Right ventricle myocardium inferior (tissue), 1 donor: ENCODE measurements at places on chromosomes 3 and 15. TPM values are rescaled to one million over a fixed set of nuclear protein-coding genes. Genes with fewer than 3 reads are reported as not detected.

ZNF860 gene
- total RNA-seq: 0.27 TPM

FAH gene
- total RNA-seq: 25.5 TPM

PLAAT1 gene
- 4.2 TPM for total RNA-seq

EXOG gene
- 26.0 TPM for total RNA-seq

ATP13A4 gene
- total RNA-seq: 0.38 TPM

NANOGP8 gene
- total RNA-seq: not detected

ROPN1 gene
- total RNA-seq: not detected

RBP2 gene
- total RNA-seq: not detected

DNA sequence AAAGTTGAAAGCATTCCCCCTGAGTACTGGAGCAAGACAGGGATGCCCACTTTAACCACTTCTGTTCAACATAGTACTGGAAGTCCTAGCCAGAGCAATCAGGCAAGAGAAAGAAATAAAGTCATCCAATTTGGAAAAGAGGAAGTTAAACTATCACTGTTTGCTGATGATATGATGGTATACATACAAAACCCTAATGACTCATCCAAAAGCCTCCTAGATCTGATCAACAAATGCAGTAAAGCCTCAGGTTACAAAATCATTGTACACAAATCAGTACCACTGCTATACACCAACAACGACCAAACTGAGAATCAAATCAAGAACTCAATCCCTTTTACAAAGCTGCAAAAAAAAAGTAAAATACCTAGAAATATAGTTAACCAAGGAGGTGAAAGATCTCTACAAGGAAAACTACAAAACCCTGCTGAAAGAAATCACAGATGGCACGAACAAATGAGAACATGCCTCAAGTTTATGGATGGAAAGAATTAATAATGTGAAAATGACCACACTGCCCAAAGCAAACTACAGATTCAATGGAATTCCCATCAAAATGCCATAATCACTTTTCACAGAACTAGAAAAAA, 40.3 kb downstream of the RPL39L start:
- no peak for DNase-seq

GRCh38 chr15:61227950-61228936, 859 bp downstream of the RORA start:
- peak; percentile 62 for DNase-seq

DNA sequence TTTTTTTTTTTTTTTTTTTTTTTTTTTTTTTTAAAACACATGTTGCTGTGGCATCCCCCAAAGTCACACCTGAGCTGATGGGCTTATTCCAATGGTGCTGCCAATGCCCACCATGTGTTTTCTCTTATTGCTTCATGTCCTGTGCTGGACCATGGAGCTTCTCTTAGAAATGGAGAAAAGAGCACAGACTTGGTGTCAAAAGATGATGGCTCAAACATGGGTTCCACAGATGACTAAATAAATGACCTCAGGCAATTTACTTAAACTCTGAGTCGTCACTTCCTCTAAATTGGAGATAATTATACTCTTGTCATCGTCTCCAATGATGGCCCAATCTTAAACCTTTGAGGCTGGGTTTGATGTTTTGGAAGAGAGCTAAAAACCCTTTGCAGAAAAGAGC, 28.1 kb downstream of the CHST2 start:
- DNase-seq: no peak

DNA sequence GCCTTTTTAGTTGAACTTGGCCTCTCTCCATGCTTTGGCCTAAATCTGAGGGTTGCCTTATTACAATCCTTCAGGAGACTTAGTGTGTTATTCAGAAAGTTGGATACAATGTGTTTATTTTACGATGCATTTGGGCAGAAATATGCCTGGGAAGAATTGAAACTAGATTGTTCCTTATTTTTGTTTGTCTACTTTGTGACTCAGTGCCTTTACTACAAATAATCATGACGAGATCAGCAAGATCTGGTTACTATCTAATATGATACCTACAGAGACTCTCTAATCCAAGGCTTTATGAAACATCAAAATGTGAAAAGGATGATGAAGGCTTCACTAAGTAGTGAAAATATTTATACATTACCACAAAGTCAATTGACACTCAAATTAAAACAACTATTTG, 82.2 kb downstream of the RBMS3 start:
- no peak for DNase-seq

DNA sequence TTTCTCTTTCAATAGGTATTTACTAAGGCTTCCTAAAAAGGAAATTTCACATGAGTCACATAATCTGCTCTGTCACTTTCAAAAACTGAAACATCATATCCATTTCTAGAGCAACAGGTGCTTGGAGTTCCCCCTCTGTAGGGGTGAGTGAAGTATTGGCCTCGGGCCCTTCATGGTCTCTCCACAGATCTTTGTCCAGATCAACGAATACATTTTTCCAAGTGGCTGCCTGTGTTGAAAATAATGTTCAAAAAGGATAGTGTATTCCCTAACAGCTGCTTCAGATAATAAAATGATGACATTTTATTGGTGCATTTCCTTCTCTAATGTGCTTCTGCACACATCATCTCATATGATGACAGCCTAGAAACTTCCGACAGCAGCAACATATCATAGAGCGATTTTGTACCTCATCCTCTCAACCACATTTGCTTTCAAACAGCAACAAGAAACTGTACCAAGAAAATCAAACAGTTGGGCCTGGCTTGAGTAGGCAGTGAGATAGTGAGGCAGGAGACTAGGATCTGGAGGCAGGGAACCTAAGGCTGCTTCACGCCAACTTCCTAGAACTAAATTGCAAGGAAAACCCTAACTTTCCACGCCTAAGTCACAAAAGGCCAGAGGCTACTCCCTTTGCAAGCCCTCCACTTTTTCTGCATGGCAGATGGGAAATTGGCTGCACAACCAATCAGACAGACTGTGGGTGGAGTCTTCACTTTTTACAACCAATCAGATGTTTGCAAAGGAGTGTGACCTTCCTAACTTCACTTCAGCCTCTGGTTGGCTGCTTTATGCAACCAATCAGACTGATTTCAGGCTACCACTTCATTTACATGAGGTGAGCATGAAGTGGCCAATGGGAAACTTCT, 340.2 kb downstream of the LRRC3B start:
- no peak for DNase-seq

DNA sequence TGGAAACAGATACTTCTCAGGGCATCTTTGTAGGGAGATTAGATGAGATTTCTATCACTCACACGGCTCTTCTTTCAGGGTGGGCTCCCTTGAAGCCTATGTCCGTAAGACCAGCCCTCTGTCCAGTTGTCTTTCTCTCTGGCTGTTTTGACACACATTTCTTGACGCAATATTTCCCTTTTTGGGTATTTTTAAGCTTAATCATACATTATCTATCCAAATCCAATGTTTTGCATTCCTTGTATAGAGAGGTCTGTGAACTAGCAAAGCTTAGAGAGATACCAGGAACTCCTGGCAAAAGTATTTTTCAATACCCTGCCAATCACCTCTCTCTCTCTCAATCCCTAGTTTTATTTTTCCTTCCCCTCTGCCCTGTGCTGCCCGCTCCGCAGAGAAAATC, 79.3 kb downstream of the EOMES start:
- no peak for DNase-seq

GRCh38 chr3:67460841-67461510, 193.4 kb downstream of the SUCLG2 start:
- DNase-seq: no peak

- no peak for DNase-seq
Measured at GRCh38 chr3:121975702-121976302, 46.2 kb downstream of the ILDR1 start.

DNA sequence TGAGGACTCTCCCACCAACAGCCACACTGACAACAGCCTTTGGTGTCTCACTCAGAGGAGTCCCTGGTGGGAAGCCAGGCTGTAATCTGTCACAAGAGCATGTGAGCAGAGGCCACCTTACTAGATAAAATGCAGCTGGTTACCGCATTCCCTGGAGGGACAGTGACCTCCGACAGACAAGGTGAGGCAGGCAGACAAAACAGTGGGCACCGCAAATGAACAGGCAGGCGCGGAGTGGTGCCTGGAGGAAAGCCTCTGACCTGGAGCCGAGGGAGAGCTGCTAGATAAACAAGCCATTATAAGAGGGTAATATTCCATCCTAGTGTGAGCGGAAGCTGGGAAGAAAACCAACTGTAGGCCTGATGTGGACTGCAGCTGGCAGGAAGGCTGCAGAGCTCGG, 736.4 kb downstream of the FHIT start:
- no peak for DNase-seq

GRCh38 chr3:38404286-38404685, 49.4 kb upstream of the ACVR2B start:
- peak; percentile 72 for DNase-seq

GRCh38 chr15:90585863-90586262, 56.1 kb downstream of the CRTC3 start:
- DNase-seq: no peak

- DNase-seq: no peak
Measured at GRCh38 chr3:133857767-133858166, 37.9 kb downstream of the RAB6B start.

GRCh38 chr15:45522328-45523165, at the start of gene SLC30A4:
Gene SLC30A4, minus strand, starts transcription at chr15:45522755. Its CDS starts 401 bp downstream, at chr15:45522354.
- DNase-seq: peak; percentile 85

- no peak for DNase-seq
Measured at GRCh38 chr3:52292247-52293065, 4.8 kb downstream of the GLYCTK start.

DNA sequence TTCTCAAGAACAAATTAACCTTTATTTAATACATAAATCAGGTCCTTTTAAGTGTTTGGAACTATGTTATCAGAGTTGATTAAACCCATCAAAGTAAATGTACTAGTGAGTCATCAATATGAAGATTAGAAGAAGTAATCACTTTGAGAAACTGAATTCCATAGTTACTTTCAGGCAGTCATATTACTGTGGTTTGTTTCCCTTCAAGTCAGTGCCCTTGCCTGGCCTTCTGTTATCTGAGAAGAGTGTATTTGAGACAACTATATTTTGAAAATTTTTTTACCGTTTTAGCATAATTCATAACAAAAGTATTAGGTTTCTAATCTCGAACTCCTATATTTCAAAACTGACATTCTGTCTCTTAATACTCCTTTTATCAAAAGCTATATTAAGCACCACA, 73.6 kb downstream of the GMPS start:
- DNase-seq: no peak

DNA sequence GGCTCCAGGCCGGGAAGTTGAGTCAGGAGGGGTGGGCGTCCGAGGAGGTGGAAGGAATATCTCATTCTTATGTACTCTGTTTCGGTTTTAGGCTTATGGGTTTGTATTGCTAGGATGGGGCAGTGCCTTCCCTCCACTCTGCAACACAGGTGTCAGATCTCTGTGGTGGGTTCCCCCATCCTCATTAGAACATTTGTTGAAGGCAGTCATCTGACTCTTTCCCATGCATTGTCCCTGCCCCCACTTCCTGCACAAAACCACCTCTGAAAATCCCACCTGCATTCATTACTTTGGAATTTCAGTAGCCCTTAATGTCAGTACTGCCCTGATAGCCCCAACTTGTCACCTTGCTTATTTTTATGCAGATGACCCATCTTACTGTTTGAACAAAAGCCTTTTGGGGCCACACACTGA, 29.5 kb downstream of the GYG1 start:
- no peak for DNase-seq

DNA sequence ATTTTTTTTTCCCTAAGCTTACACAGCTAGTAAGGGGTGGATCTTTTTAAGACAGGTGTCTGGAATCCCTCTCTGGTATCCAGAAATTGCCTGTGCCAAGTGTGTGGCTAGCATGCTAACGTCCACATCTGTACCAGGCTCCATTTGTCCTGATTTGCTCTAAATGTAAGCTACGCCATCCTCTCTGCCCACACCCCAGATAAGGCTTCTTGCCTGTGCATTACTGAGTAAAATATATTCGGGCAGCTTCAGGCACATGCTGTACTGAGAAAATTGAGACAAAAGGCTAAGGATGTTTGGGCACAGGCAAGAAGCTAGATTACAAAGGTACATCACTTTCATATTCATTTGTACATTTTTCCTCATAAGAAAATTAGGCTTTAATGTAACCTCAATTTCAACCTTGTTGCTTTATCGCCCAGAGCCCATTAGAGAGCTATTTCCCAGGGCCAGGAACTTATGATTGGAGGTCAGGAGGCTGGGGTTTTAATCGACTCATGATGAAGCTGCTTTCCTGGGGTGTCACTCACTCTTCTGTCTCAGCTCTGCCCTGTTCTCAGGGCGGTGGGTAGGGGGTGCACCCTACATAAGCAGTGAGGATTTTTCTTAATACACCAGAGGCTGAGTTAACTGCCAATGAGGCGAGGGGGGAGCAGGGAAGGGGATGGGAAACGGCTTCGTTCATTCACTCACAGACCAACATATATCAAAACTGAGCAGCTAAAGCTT, 106.3 kb downstream of the RORA start:
- no peak for DNase-seq

DNA sequence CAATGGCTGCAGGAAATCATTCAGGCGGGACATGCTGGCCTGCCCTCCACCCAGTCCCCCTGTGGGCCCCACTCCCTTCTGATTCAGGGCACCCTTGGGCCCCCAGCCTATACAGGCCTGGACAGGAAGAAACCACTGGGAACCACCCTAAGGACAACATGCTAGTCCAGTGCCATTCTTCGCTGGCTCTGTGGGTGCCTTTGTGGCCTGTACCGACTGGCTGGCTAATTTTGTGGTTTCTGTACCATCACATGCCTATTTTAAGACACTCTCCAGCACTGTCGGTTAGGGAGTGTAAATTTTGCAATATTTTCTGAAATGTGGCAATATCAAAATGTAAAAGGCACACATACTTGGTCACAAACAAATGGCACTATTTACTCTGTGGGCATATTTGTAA, 61.4 kb upstream of the POLG start:
- DNase-seq: no peak

- no peak for DNase-seq
Measured at GRCh38 chr15:59522988-59523461, 85.0 kb downstream of the FAM81A start.
